T-helper 17 cell (primary cell): ENCODE measurements at places on chromosomes 11 and 22. TPM values are rescaled to one million over a fixed set of nuclear protein-coding genes. Genes with fewer than 3 reads are reported as not detected.

The TECTA gene
- total RNA-seq: 0.57 TPM

- no peak for DNase-seq
Measured at GRCh38 chr11:94171693-94172440, 43.2 kb downstream of the PANX1 start.

DNA sequence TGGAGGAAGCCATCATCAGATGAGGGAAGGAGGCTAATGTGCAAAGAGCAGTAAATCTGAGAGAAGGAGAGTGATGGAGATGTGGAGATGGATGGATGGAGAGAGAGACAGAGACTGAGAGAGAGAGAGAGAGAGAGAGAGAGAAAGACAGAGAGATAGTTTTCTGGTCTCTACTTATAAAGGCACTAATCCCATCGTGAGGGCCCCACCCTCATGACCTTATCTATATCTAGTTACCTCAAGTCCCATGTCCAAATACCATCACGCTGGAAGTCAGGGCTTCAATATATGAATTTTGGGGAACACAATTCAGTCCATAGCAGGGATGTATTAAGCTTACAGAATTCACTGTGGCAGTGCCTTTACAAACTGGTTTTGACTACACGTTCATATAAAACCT, 21.2 kb upstream of the ELF5 start:
- DNase-seq: no peak

The ACP2 gene
- 23.1 TPM for total RNA-seq

DNA sequence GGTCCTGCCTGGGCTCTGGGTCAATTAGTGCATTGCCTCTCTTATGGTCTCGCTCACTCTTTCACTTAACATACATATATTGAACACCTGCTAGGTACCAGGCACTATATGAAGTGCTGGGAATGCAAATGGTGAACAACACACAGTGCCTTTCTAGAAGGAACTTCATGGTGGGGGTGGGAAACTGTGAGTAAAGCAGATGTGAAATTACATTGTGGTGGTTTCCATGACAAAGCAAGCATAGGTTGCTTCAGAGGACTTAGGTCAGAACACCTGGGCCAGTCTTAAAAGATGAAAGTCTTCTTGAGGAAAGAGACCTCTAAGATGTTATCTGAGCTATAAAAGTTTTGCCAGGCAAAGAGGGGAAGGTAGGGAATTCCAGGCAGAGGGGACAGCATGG, 231.3 kb downstream of the BUD13 start:
- no peak for DNase-seq

GRCh38 chr11:72012897-72013721, 14.4 kb downstream of the IL18BP start:
- no peak for DNase-seq

DNA sequence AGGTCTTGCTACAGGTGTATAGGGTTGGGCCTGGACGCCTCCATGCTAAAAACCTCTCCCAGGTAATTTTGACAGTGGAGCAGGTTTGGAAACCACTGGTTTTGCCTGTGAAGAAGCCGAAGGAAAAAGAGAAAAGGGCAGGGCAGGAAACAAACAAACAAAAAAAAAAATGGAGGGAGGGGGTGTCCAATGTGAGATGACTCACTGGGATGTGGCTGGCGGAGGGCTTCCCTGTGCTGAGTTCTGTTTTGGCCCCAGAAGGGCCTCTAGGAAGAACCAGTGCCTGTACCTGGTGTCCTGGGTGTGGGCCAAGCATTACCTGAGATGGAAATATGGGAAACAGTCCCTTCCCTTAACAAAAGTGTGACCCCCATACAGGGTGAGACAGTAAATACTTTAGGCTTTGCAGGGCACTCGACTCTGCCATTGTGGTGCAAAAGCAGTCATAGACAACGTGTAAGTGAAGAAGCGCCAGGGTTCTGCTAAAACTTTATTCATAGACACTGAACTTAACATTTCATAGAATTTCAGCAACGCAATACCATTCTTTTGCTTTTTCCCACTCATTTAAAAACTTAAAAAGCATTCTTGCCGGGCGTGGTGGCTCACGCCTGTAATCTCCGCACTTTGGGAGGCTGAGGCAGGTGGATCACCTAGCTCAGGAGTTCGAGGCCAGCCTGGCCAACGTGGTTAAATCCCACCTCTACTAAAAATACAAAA, 9.5 kb upstream of the DGKZ start:
- DNase-seq: no peak

DNA sequence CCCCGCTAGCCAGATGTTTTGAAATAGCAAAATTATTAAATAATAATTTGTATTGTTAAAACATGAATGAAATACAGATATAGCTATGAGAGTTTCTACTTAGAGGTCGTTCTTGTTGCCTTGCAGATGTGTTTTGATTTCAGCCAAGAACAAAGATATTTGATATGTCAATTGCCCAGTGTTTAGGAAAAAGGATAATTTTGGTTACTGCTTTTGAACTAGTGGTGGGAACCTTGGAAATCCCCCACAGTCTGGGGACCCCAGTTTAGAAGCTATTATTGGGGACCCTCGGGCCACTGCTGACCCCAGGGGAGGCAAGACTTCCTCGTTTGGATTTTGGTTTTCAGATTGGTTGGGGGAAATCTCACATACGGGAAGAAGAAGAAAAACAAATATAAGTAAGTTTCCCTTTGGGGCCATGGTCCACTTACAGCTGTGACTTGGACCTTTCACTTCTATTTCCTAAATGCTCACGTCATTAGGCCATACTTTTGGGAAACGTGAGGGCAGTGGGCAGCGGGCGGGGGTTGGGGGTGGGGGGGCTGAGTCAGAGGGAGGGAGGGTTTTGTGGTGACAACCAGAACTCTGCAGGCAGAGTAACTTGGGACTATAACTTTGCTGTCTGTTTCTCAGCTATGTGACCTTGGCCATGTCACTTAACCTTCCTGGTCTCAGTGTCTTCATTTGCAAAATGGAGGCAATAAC, 37.0 kb downstream of the LDLRAD3 start:
- DNase-seq: no peak

The SLC35E4 gene
- 5.7 TPM for total RNA-seq

The PISD gene
- 37.6 TPM for total RNA-seq

DNA sequence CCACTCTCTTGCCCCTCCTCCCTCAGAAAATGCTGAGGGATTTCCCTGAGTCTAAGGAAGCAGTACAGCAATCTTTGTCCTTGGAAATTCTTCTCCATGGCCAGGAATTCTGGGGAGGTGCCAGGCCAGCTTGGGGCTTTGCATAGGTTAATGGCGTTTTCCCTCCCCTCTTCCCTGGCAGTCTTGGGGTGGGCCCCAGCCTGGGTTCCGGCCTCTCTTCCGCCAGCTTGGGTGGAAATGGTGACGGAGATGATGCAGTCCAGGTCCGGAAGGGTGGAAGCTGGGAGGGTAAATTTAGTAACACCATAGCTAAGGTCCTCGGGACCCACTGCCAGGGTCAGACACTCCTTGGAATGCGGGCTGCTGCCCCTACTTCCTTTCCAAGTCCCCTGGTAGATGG, 5.0 kb downstream of the PHLDB1 start:
- DNase-seq: no peak

DNA sequence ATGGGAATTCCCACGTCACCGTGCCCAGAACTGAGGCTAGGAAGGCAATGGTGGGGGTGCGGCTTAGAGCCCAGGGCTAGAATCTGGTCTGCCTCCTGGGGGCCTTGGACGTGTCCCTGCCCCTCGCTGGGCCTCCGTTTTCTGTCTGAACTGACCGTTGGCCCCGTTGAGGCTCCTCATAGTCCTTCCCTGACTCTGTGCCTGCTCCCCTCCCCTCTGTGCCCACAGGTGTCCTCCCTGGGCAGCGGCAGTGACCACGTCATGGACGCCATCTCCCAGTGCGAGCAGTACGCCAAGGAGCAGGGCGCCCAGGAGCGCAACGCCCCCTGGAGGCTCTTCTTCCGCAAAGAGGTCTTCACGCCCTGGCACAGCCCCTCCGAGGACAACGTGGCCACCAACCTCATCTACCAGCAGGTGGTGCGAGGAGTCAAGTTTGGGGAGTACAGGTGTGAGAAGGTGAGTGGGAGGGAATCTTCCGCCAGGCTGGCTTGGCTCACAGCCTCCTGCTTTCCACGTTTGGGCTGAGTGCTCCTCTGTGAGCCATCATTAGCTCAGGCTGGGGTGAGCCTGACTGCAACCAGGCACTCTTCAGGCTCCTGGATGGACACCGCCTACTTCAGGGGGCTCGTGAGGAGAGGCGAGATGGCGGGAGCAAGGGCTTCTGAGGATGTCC, 63.9 kb downstream of the MYO7A start:
- DNase-seq: peak; percentile 12

- DNase-seq: no peak
Measured at GRCh38 chr11:9250139-9250582, 15.0 kb downstream of the DENND5A start.

GRCh38 chr11:8109675-8110074, 28.7 kb downstream of the TUB start:
- no peak for DNase-seq

The PPP6R2 gene
- 62.1 TPM for total RNA-seq

The OR52N4 gene
- 1.4 TPM for total RNA-seq

The RBM4B gene
- 7.3 TPM for total RNA-seq

DNA sequence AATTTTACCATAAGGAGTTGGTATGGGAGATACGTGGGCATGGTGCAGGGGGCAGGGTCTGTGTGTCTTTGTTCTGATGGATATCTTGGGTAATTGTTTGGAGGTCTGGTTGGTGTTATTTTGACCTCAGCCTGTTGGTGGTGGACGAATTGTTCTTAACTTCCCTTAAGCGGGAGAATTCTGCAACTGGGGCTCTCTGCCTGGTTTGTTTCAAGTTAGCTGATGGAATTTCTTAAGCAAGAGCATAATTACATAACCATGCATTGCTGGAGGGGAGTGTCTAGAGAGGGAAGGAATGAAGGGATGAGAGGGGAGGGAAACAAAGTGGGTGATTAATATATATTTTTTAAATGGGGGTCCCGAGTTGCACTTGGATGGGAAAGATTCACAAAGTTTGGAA, 908.5 kb upstream of the RAG2 start:
- no peak for DNase-seq

- DNase-seq: no peak
Measured at GRCh38 chr22:40405178-40406062, 35.0 kb downstream of the SGSM3 start.

DNA sequence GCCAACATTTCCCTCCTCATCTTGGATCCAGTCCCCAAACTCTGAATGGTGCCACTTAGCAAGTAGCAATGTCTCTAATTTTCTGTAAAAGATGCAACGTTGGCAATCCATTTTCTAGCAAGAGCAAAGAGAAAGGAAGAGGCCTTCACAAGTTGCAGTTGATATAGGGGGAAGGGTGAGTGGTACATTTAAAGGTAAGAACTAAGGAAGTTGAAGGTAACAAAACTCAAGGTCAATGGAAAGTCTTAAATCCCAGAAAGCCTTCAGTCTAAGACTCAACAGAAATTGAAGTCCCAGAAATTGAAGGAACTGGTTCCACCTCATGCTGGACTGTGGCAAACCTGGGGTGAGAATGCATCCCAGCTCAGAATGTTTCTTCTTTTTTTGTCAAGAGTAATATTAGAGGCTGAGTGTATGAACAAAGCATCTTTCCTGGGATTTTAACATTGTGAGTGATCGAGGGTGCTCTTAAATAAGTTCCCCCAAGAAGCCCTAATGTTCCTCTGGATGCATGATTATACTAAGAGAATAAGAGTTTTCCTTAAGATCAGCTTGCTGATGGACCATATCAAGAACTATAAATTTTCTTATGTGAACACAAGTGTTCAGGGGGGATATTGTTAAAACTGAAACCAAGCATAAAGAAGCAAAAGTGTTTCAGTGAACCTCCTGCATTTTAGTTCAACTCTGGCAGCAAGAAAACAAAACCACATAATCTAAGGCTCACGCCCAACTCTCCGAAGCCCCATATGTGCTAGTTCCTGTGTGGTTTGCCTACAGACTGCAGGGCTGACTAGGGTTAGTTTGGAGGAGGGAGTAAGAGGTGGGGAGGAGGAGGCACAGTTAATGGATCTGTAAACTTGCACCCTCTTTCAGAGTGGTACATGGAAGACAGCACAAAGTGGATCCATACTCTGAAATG, at the start of gene GRAP2:
Gene GRAP2, plus strand, starts transcription at position 779 of the 922 bp plus-strand sequence. CDS start 46,023 bp downstream, outside the sequence.
- peak; percentile 51 for DNase-seq

The OR8G5 gene
- not detected for total RNA-seq

The PLA2G3 gene
- total RNA-seq: not detected

DNA sequence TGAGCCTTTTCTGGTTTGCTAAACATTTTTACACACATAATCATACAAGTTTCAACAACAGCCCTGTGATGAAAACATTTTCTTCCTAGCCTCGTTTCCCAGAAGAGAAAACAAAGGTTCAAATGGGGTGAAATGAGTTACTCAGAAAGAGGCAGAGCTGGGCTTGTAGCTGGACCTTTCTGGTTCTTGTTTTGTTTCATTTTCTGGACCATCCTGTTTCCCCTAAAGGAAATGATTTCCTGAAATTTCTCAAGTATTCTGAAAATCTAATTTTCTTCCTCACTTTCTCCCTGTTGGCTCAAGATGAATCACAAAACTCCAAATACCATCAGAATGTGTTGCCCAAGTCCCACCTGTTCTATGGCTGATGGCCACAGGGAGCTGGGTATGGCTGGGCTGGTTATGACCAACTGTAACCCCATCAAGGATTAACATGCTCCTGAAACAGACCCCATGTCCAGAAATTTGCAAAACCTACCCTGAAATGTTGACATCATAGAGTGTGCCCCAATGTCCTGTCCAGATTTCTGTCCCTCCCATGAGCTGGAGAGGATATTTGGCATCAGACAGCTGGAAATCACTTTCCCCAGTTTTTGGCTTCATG, 6.7 kb upstream of the APOL4 start:
- no peak for DNase-seq

DNA sequence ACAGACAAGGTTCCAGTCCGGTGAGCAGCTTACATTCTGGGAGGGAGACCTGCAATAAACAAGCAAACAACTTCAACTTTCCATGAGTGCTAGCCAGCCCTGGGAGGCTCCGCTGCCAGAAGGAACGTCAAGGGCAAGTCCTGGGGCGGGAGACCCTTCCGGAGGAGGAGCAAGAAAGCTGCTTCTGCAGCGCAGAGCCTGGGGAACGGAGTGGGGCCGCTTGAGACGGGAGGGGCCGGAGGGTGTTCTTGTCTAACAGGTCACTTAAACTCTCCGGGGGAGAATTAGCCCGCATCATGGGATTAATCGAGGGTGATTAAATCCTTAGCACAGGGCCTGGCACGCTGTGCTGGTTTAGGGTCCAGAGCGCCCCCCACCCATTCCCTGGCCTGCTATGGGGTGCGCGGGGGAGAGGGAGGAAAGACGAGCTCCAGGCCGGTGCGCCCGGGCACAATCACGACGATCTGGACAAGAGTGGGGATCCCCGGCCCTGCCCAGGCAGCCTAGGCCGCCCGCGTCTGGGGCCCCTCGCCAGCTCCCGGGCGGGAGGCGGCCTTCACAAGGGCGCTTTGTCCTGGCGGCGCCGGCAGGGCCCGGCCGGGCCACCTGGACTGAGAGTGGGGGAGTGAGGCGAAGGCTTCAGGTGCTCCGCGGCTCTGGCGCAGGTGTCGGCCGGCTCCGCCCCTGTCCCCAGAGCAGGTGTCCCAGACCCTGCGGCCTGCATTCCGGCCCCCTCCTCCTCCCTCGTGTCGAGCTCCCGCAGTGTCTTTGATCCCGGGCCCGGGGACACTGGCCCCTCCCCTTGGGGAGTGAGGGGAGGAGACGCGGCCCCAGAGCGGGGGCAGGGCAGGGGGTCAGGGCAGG, 663 bp upstream of the LARGE2 start:
- DNase-seq: no peak

The C11orf97 gene
- total RNA-seq: not detected

The ROBO4 gene
- not detected for total RNA-seq

The SLC22A6 gene
- total RNA-seq: not detected

- no peak for DNase-seq
Measured at GRCh38 chr11:96960476-96960875, 570.7 kb downstream of the JRKL start.

- no peak for DNase-seq
Measured at GRCh38 chr11:12292766-12293165, 84.6 kb upstream of the PARVA start.

- peak; percentile 19 for DNase-seq
Measured at GRCh38 chr11:12893787-12894672, 115.1 kb upstream of the RASSF10 start.
